ENCODE measurements at places on chromosomes 5 and 9.

- no peak for DNase-seq
Observed at GRCh38 chr5:133565993-133566392, 46.3 kb downstream of the FSTL4 start.

GRCh38 chr9:24045150-24045549 lies 219.1 kb upstream of the ELAVL2 start:
- DNase-seq, result no peak

GRCh38 chr9:5578698-5579085 lies 50.2 kb upstream of the RIC1 start:
- DNase-seq, result no peak

- DNase-seq, result no peak
Observed at GRCh38 chr9:95109456-95109855, 208.1 kb downstream of the FANCC start.

DNA sequence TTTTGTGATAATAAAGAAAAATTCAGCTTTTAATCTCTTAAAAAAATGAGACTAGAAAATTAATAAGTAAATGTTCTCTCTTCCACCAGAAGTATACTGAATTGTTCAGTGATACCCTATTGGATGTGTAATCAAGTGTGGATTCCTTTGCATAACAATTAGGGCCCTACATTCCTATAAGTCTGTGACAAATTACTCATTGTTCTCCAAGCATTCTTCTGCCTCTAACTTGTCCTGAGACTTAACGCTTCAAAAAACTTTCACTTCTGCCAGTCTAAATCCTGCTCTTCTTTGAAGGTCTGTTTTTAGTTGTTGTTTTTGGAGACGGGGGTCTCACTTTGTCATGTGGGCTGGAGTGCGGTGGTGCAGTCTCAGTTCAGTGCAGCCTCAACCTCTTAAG lies 9.2 kb upstream of the DDX46 start:
- DNase-seq, result no peak

DNA sequence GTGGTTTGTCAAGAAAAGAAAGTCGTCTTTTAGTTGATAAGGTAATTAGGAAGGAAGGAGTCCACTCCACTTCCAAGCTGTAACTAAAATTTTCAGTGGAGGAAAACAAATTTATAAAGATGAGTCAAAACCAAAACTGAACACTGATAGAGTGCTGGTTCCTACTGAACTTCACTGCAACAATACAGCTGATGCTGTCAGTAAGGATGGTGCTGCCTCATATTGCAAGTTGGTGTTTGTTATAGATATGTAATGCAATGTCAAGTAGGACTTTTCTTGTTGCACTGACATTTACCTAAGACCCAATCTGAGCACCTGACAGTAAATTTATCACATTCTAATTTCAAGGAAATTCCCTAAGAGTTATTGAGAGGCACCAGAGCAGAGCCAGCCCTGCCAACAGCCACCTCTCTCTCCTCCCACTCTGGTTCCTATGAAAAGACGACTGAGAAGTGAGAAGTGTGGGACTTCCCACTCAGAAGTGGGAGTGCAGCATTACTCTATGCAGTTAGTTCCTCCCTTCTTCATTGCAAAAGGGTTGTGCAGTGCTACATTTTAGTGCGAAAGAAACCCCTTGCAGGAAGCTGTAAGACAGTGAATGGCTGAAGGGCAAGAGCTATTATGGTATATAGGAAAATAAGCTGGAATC lies 350.8 kb downstream of the NFIB start:
- DNase-seq, result no peak

DNA sequence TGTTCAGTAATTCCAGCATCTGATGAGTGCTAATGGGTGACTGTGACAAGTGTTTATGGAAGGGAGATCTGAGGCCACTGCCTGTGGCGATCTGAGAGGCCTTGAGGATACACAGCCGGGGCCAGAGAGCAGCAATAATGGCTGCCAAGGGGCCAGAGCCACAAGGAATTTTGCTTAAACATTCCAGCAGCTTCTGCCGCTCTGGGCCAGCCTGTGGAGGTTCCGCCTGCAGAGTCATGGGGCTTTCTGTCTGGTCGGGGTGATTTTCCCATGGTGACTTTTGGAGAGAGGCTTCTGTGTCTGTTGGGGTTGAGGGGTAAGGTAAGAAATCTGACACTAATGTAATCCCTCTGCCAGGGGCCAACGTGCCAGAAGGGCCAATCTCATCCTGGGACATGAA lies 353.5 kb downstream of the ADAMTS6 start:
- DNase-seq, result no peak

- DNase-seq, result no peak
Observed at GRCh38 chr5:67222243-67223025, 25.8 kb upstream of the CD180 start.

GRCh38 chr5:111422747-111423720 lies 89.3 kb downstream of the STARD4 start:
- DNase-seq, result no peak

- no peak for DNase-seq
Observed at GRCh38 chr9:69476016-69476415, 151.0 kb downstream of the ENTREP1 start.

DNA sequence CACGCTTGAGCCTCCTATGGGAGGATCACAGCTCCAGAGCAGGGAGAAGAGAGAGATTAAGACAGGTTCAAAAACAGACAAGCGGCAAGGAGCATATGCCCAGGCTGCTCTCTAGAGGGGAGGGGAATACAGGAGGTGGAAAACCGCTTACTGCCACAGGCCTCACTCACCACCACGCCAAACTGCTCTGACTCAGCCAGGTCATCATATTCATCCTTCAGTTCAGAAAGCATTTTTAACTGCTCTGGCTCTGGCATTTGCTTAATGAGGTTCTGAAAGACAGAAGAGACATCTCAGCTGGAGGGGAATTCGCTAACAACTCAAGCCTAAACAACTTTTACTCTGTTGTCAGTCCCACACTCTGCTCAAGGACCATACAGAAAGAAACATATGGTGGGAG lies 40.1 kb downstream of the PCDHGC5 start:
- DNase-seq, result no peak

DNA sequence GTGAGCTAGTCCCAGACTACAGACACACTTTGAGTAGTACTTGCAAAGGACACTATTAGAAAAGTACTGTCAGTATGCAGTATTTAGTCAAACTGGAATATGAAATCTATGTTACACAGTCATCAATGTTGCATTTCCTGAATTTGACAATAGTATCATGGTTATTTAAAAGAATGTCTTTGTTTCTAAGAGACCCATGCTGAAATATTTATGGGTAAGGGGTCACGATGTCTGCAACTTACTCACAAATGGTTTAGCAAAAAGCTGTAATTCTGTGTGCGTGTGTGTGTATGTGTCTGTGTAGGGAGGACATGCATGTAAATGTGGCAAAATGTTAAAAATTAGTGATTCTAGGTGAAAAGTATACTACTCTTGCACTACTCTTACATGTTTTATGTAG lies 105.6 kb downstream of the GOLPH3 start:
- DNase-seq, result no peak

DNA sequence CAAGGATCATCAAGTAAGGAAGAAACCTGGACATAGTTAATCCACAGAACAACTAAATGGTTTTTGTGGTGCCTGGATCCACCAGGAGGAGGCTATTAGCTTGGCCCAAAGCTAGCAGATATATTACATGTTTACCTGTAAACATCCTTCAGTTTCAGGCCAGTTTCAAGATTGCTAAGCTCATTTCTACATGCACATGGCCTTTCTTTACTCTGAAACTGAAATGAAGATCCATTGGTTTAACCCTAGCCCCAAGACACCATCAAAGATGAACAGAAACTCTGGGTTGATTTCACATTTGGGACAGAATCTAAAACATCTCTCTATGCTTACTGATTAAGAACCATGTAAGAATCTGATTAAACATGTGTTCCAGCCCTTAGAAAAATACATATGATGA lies 611.8 kb downstream of the TLE1 start:
- no peak for DNase-seq

DNA sequence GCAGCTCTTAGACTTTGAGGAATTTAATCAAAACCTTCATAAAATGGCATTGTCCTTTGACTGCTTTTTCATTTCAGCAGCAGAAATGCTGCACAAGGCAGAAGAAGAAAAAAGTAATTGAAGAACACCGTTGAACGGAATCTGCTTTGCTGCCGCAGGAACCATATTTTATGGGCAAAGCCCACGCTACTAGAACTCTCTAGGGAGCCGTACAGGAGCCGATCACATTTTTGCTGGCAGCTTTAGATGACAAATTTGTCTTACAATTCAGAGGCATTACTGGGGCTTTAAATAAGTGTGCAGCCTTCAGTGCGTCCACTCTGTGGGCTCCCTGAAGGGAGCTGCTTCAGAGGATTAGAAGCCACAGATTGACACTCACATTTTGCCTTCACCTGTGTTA lies 5.4 kb downstream of the CFAP90 start:
- DNase-seq, result no peak

- DNase-seq, result no peak
Observed at GRCh38 chr9:91532325-91532724, 108.7 kb upstream of the NFIL3 start.

- no peak for DNase-seq
Observed at GRCh38 chr9:68933434-68934328, 80.2 kb downstream of the PRKACG start.

DNA sequence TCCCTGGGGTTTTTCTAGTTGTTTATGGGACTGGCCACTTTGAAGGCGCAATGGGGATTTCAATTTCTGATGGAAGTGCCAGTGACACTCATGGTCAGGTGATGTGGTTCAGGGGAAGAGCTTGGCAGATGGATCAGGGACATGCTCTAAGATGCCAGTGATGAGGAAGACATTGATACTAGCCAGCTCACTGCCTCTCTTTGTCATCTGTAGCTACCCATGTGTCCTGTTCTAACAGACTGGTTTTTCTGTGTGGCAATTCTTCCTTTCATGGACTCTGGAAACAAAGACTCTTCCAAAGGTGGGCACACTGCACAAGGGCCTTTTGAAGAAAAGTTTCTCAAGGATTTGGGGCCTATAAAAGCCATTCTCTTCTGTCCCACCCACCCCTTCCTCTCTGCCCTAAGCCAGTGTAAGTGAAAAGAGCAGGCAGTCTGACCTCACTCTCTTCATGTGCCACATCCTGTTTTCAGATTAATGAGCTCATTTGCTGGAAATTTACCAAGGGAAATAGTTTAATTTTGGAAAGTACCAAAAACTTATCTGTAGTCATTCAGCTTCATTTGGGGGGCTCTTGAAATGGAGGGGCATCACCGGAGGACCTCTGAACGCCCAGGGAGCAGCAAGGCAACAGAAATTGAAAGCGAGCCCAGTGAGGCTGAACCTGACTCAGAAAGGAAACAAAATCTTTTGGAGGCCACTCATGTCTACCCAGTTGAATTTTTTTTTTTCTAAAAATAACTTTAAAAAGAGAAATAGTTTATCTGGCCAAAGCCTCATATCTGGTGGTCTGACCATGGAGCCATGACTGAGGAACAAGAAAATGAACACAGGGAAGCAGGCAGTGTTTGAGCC lies 4.9 kb upstream of the TRAF1 start:
- DNase-seq, result no peak

DNA sequence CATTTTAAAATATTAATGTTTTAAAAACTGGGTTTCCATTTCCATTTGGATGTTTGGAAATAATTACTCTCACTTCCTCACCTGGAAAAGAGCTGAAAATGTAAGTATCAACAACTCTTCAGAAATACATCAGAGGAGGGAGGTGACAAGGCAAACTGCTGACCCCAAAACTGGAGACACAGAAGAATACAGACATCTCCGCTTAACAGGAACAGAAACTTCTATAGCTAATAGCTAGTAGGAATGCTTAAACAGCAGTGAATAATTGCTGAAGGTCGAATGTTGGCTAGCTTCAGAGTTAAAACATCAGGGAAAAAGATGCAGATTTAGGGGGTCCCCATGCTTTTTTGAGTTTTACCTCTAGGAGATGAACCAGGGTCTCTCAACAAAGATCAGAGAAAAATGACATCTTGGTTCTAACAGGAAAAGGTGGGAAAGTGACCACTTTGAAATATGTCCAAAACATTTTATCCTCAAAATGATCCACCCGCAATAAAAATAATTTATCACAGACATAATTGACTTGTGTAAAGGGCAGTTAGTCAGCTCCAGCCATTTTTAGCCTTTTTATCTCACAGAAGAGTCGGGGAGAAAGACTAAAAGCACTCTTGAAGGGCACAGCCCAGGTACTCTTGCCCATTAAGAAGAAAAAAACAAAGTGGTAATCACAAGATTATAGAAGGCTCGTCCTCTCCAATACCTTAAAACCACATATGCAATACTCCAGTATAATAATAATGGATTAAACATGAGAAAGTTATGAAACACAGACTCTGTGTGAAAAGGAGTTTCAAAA lies 1474.9 kb downstream of the EFNA5 start:
- DNase-seq, result no peak

DNA sequence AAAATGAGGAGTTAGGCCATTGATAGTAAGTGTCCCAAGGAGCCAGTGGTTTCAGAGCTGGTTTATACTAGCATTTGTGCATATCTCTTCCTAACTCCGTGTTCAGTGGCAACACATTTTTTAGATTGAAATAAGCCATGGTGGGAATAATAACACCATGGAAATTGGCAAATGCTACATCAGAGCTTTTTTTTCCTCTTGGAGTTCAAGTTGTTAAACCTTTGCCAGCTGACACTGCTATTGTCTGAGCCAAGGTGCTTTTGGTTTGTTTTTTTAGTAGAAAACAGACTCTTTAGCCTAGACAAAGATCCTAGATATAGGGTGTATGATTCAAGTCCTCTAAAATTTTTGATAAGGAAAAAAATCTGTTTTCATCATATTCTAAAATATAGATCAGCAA lies 2.8 kb downstream of the ACO1 start:
- DNase-seq, result no peak

DNA sequence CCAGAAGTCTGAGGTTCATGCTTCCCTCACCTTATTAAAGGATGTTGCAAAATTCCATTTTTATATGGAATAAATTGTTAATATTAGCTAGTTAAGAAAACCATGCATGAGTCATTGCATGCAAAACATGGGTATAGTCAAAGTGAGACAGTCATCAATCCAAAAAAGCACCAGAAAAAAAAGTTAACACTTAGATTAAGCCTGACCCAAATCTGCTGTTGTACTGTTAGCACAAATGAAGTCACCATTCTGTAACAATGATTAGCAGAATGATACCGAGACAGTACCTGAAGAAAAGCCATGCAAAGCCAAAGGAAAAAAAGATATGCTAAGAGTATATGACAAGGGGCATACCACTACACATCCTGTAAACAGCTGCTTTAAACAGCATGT lies 49.5 kb downstream of the PKD2L2 start:
- DNase-seq, result no peak

Measured in NCI-H510A (cell line).